Esophagus muscularis mucosa (tissue), 4 donors: ENCODE measurements at places on chromosomes 7 and 10. TPM values are rescaled to one million over a fixed set of nuclear protein-coding genes. Genes with fewer than 3 reads are reported as not detected.

DNA sequence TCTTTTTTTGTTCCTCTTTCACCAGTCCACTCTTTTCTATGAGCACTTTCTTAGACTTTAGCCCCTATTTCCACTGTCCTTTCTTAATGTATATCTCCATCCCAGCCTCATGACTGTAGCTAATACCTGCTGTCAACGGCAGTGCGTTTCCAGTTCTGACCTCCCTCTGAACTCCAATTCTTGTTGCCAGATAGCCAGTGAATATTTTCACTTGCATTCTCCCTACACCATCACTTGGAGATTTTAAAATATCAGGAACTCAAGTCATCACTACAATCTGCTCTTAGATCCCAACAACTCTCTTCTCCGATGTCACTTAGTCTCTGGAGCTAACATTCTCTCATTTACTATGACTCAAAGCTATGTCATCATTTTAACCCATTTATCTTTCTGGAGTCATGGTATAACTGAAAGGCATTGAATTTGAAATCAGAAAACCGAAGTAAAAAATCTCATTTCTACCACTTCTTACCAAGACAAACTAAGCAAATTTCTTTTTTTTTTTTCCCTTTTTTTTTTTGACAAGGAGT, 5.1 kb upstream of the SLC16A12 start:
- peaks cover 6% of the 10 kb centered on the region for H3K4me1 ChIP-seq
- DNase-seq, result no peak
- H3K27ac ChIP-seq, result no peak overlapping the region
- H3K36me3 ChIP-seq, result no peaks in the 10 kb centered on the region

GRCh38 chr7:137689761-137690160, 157.0 kb downstream of the DGKI start:
- no peaks in the 10 kb centered on the region for H3K4me1 ChIP-seq
- no peak overlapping the region for H3K4me3 ChIP-seq
- H3K27me3 ChIP-seq, result no peaks in the 10 kb centered on the region
- H3K36me3 ChIP-seq, result no peaks in the 10 kb centered on the region
- no peak overlapping the region for H3K27ac ChIP-seq

GRCh38 chr7:19368491-19368925, 223.3 kb upstream of the FERD3L start:
- no peak for DNase-seq
- H3K36me3 ChIP-seq, result no peaks in the 10 kb centered on the region
- H3K27me3 ChIP-seq, result no peaks in the 10 kb centered on the region

DNA sequence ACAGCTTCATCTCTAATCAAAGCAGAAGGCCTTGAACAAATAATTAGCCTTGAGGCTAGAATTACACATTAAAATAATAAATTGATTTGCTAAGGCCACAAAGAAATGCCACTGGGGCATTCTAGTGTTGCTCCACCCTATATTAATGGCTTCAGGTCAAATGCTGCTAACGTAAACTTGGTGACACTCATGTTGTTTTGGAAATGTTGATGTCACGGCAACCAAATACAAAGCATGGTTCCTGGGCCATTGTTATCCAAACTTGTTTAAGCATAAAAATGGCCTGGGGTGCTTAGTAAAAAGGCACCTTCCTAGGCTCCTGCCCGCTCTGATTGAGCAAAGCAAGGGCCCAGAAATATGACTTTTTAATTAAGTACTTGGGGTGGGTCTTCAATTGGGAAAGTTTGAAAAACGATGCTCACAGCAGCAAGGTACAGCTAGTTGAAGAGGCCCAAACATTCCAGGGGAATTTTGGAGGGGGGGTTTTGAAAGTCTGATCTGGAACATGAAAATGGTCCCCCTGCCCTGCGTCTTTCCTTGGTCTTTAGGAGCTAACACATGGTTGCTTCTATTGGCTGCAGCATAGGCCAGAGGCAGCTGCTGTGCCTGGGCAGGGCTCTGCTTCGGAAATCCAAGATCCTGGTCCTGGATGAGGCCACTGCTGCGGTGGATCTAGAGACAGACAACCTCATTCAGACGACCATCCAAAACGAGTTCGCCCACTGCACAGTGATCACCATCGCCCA, 67.8 kb downstream of the ABCC2 start:
- H3K27me3 ChIP-seq, result no peaks in the 10 kb centered on the region
- DNase-seq, result no peak
- H3K4me3 ChIP-seq, result no peak overlapping the region
- no peaks in the 10 kb centered on the region for H3K36me3 ChIP-seq
- peaks cover 27% of the 10 kb centered on the region for H3K4me1 ChIP-seq

- no peak overlapping the region for H3K4me3 ChIP-seq
- DNase-seq, result no peak
- no peak overlapping the region for H3K27ac ChIP-seq
- no peaks in the 10 kb centered on the region for H3K36me3 ChIP-seq
- no peaks in the 10 kb centered on the region for H3K27me3 ChIP-seq
Observed at GRCh38 chr10:99916776-99917175, 93.0 kb downstream of the DNMBP start.

DNA sequence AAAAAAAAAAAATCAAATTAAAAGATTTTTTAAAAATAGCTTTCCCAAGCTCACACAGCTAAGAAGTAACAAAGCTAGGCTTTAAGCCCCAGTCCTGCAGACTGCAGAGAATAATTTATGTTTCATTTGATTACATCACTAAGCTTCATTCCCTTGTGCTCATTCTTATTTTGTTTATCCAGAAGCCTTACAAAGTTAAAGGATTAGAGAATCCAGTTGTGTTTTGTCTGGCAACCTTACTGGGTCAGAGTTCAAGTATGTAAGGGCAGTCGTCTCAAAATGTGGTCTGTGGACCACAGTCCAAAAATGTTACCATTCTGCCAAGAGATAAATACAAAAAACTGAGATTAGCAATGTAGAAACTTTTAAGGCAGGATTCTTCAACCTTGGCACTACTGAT, 32.1 kb upstream of the EZH2 start:
- H3K36me3 ChIP-seq, result no peaks in the 10 kb centered on the region
- no peaks in the 10 kb centered on the region for H3K4me1 ChIP-seq
- no peak overlapping the region for H3K27ac ChIP-seq
- H3K27me3 ChIP-seq, result no peaks in the 10 kb centered on the region
- no peak for DNase-seq
- H3K4me3 ChIP-seq, result no peak overlapping the region

Gene TMEM176B
- total RNA-seq, result 56.7 TPM

Gene TLX1
- total RNA-seq, result not detected

Gene LGI1
- total RNA-seq, result 0.32 TPM

Gene C7orf33
- total RNA-seq, result not detected

Gene DNAH11
- total RNA-seq, result 8.7 TPM
